ENCODE measurements at places on chromosomes 1 and 21.

- DNase-seq: no peak
Measured at GRCh38 chr1:236774926-236775325, 20.2 kb upstream of the MTR start.

DNA sequence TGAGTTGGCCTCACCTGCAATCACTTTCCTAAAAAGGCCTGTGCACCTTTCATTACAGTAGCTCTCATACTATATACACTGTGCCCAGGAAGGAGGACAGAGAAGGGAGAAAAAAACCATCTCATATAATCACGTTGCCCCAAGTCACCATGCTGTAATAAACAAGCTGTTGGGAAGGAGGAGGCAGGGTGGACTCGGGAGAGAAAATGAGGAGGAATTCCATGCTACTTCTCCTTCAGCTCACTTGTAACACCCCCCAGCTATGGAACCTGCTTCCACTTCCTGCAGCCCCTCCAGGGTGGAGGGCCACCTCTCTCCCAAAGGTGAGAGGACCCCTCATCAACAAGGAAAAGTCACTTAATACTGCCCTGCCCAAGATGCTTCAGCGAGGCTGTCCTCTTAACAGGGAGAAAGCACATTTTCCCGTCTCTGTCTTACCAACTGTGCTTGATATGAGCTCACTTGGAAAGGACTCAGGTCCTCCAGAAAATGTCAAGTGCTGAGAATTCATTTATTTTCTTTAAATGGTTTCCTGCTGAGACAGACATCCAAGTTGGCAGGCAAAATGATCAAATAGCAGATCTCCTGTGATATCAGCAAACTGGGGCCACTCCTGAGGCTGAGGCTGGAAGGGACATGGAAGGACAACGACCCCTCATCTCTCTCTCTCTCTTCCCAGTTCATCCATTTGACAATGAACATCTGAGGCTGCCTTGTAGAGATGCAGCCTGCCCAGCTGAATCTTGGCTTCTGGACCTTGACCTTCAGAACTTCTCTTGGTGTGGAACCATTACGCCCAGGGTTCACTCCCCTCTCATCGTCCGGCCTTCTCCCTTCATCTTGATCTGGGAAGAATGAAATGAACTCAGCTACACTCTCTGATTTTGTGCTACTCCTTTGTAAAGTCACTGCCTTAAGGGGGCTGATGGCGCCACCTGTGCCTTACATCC is 54.0 kb downstream of the CAPN9 start:
- no peak for DNase-seq

- DNase-seq: no peak
Measured at GRCh38 chr1:54108156-54108555, 44.6 kb downstream of the CDCP2 start.

DNA sequence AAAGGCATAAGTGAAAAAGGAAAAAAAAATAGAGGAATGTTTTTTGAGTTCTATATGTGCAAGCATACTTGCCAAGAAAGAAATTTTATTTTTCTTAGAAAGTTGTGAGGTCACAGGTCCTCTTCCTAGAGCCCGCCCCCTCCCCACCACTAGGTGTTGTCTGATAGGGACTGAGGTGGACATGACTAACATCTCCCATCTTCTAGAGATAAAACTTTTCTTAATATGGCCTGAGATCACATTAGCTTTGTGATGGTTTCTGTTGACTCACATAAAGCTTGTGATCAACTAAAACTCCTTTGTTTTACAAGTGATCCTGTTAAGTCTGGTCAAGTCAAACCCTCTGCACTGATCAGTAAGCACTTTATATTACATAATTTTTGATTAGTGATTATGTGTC is 33.4 kb upstream of the CITED4 start:
- no peak for DNase-seq

- no peak for DNase-seq
Measured at GRCh38 chr1:246110343-246111219, 396.5 kb downstream of the SMYD3 start.

GRCh38 chr1:116390195-116390594 is 17.2 kb downstream of the ATP1A1 start:
- no peak for DNase-seq

DNA sequence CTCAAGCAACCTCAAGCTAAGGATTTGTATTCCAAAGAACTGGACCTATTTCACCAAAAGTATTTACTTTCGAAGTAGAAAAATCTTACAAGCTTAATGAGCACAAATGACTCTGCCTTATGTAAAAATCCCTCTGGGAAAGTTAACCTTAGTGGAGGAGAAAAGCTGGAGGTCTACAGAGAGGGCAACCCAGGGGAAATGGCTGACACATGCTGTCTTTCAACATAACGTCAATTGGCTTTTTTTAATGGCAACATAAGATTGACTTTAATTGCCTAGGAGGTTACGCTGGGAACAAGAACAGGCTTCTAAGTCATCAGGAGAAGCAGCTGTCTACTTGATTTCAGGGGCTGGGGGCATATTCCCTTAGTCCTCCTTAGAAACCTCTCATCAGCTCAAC is 52.3 kb downstream of the UTP25 start:
- no peak for DNase-seq

- no peak for DNase-seq
Measured at GRCh38 chr1:176983731-176984130, 180.8 kb downstream of the ASTN1 start.

DNA sequence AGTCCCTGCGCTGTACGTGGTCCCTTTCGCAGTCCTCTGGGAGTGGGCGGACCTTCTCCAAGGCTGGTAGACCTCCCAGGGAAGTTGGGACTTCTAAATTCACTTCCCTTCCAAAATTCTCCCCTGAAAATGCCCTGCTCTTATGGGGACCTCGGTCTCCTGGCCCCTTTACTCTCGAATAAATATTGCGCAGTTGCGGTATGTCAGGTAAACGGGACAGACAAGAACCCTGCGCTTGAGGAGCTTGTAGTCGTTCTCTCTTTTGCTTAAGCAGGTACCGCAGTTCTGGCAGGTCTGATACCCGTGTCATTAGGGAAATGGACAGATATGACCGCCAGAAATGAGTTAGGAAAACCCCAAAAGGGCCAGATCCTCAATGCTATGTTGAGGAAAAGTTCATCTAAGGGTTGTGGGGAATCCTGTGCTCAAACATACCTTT is 561 bp downstream of the KIF2C start:
- DNase-seq: no peak

GRCh38 chr1:38579056-38579455 is 280.5 kb downstream of the RRAGC start:
- no peak for DNase-seq

GRCh38 chr1:201250326-201251011 is 32.8 kb upstream of the PKP1 start:
- DNase-seq: no peak

DNA sequence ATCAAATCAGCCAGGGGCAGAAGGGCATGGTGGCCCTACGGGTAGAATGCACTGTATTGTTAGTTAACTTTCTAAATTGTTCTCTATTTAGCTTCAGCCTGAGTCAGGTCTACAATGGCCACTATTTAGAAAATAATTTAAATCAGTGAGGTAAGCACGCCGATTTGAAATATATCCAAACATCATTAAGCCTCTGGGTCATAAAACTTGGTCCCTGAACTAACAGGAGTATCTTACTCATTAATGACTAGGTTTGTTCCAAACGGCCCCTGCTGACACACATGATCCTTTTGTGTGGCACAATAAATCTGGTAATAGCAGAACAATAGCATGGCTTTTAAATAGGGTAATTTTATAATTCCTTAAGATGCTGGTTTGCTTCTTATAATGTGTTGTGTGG is 48.4 kb downstream of the STX6 start:
- DNase-seq: no peak

GRCh38 chr1:67745875-67746698 is 61.1 kb downstream of the GADD45A start:
- DNase-seq: no peak

GRCh38 chr1:60008500-60008899 is 65.1 kb downstream of the C1orf87 start:
- no peak for DNase-seq

DNA sequence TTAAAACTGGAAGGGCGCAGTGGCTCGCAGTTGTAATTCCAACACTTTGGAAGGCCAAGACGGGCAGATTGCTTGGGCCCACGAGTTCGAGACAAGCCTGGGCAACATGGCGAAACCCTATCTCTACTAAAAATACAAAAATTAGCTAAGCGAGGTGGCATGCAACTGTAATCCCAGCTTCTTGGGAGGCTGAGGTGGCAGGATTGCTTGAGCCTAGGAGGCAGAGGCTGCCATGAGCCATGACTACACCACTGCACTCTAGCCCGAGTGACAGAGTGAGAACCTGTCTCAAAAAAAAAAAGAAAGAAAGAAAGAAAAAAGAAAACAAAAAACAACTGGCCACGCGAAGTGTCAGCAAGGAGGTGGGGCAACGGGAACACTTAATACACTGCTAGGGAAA is 6.3 kb downstream of the UBE2G2 start:
- DNase-seq: no peak
